CD4-positive, alpha-beta T cell treated with Interleukin-15 for 4 hours (primary cell): ENCODE measurements at places on chromosomes 13 and 19.

DNA sequence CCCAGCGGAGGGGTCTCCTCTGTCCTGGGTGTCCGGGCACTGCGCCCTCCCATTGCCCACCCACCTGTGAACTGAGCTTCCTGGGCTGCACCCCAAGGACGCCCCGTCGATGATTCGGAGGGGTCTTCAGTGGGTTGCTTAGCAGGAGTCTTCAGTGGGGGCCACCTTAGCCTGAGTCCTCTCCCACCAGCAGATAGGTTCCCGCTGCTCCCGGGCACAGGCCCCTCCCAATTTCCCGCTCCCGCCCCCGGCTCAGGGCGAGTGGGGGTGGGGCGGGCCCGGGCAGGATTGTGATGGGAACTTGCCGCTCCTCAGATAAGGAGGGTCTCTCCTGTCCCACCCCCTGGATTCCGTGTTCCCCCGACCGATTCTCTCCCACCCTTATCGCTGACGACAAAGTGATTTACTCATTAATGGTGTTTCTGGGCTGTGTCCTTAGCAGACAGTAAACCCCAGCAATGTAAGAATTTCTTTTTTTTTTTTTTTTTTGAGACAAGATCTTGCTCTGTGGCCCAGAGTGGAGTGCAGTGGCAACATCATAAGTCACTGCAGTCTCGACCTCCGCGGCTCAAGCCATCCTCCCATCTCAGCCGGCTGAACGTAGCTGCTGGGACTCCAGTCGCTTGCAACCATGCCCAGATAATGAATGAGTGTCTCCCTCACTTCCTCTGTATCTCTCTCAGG is 655 bp upstream of the S1PR5 start:
- DNase-seq = no peak

- no peak for DNase-seq
Observed at GRCh38 chr13:80134346-80134745, 206.6 kb downstream of the SPRY2 start.

GRCh38 chr19:10228920-10229319 is 2.2 kb downstream of the S1PR2 start:
- DNase-seq = peak; percentile 53

DNA sequence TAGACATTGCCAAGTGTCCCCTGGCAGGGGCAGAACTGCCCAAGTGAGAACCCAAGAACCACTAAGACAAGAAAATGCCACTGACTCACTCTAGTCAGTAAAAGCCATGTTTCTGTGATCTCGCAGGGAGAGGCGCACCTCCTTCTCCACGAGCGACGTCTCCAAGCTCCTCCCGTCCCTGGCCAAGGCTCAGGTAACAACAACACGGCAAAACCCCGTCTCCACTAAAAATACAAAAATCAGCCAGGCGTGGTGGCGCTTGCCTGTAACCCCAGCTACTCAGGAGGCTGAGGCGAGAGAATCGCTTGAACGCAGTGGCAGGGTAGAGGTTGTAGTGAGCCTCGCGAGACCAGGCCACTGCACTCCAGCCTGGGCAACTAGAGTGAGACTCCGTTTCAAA is 17.5 kb upstream of the USE1 start:
- no peak for DNase-seq

GRCh38 chr19:11581740-11582139 is 4.3 kb upstream of the ACP5 start:
- DNase-seq = peak; percentile 46

DNA sequence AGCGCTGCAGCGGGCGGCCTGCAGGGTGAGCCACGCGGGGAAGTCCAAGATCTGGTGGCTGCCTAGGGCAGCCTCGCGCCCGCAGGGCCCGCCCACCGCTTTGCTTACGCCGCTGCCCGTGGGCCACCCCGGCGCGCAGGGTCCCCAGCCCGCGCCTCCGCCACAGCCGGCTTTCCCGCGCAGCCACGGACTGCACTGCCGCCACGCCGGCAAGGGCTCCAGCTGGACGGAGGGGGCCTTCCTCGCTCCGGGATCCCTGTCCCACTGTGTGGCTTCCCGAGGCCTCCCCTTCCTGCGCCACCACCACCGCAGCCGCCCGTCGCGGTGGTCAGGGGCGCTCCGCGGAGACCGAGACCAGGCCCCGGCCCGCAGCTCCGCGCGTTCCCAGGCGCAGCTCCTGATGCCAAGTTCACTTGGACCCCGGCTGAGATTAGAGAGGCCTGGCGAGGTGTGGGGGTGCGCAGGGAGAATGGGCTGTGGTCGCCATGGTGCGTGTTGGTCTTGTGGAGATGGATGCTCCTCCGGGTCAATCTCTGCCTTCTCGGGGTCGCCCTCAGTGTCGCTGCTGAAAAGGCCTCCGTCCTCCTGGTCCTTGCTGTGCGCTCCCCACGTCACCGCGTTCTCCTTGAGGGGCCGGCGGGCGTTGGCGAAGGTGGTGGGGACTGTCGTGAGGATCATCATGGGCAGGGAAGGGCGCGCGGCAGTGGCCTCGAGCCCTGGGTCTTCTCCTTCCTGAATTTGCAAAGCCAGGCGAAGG is 17.9 kb upstream of the RNF17 start:
- DNase-seq = no peak

DNA sequence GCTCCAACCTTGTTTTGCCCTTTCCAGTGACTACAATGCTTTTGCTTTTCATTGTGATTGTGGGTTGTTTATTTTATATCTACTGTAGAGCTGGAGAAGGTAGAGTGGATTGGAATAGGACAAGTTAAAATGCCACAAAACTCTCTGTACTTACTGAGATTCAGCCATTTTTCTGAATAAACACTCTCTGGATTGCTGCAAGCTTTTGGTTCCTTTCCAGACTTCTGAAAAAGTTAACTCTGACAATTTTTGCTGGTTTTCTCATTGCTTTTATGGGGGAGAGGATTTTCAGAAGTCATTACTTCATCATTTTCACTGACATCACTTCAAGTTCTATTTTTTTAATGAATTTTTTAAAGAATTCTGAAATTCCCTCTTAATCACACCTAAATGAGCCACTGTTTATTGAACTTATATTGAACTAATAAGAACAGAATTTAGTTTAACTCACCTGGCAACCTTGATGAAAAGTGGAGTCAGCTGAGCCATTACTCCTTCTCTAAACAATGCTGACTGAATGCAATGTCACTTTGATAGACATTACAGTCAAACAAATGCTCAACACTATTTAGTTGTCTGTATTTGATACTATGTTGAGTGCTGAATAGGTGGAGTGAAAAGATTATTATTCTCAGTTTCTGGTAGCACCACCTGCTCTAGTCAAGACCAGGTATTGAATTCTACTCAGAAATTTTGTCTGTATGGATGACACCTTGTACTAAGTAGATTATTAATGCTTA is 303.5 kb downstream of the DLEU7 start:
- no peak for DNase-seq

- DNase-seq = no peak
Observed at GRCh38 chr13:105452895-105453294, 1082.6 kb downstream of the EFNB2 start.

- DNase-seq = no peak
Observed at GRCh38 chr13:75224053-75224742, 257.8 kb downstream of the TBC1D4 start.

DNA sequence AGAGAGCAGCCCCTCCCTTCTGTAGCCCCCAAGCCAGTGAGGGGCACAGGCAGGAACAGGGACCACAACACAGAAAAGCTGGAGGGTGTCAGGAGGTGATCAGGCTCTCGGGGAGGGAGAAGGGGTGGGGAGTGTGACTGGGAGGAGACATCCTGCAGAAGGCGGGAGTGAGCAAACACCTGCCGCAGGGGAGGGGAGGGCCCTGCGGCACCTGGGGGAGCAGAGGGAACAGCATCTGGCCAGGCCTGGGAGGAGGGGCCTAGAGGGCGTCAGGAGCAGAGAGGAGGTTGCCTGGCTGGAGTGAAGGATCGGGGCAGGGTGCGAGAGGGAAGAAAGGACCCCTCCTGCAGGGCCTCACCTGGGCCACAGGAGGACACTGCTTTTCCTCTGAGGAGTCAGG is 4.2 kb downstream of the KLK3 start:
- no peak for DNase-seq

DNA sequence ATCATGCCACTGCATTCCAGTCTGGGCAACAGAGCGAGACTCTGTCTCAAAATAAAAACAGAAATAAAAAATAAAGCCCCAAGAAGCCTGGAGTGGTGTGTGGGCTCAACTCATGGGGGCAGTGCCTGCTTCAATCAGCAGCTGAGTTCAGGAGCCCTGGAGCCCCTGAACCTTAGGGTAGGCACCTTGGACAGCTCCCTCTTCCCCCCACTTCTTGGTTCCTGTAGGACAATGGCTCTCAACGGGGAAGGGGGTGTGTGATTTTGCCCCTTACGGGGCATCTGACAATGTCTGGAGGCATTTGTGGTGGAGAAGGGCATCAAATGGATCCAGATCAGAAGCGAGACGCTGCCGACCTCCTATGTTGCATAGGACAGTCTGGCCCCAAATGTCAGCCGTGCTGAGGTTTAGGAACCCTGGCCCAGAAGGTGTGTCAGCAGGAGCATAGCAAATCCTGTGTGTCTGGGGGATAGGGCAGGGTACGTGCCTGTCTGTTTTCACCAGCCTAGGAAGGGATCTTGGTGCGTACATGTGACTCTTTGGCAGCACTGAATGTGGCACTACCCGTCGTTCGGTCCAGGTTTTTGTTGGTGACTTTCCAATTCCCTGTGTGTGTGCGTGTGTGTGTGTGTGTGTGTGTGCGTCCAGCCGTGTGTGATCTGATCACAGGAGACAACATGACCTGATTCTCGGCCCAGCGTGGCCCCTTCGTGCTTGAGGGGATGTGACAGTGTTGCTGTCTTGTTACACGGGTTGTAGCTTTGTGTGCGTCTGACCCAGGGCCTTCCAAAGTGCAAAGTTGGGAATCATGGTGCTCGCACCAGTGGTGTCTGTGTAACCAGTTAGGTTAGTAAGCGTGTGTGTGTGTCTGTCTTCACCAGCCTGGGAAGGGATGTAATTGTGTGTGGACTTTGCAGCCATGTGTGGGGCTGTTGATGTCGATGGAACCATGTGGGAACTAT is 7.5 kb downstream of the IGLON5 start:
- DNase-seq = no peak

GRCh38 chr19:46834984-46835383 is 15.7 kb downstream of the AP2S1 start:
- DNase-seq = no peak

DNA sequence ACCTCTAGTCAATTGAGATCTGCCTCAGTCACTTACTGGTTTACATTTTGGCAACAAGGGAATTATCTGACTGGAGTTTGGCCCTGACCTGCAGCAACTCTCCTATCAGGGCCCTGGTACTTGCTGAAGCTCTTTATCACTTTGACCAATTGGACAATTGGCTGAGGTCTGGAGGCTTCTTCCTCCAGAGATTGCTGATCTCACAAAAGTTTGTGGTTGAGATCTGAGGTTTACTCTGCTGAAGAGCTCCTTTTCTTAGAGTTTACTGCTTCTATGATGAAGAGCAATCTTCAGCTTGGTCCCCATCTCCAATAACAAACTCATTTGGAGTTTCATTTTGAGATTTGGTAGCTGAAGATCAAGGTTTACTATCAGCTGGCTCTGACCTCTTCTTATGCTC is 276.9 kb upstream of the SGCG start:
- DNase-seq = no peak

- no peak for DNase-seq
Observed at GRCh38 chr19:44050740-44051649, 841 bp upstream of the ZNF223 start.

GRCh38 chr13:90824032-90824431 is 523.5 kb upstream of the MIR17HG start:
- no peak for DNase-seq

- DNase-seq = no peak
Observed at GRCh38 chr13:47298506-47298905, 401.7 kb upstream of the HTR2A start.

DNA sequence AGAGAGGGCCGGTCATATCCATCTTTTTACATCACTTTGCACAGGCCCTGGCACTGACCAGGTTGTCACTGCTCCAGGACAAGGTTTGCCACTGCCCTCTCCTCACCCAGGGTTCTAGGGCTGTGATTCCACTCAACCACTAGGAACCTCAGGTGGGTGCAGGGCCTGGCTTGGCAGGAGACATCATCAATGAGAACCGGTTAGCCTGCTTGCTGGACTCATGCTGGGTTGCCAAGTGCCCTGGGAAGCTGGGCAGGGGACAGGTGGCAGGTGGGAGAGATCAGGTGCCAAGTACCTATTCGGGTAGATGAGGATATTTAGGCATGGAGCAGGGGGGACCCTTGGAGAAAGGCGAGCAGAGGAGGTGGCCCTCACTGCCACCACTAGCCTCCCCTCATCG is 4.2 kb upstream of the CERS4 start:
- DNase-seq = no peak

DNA sequence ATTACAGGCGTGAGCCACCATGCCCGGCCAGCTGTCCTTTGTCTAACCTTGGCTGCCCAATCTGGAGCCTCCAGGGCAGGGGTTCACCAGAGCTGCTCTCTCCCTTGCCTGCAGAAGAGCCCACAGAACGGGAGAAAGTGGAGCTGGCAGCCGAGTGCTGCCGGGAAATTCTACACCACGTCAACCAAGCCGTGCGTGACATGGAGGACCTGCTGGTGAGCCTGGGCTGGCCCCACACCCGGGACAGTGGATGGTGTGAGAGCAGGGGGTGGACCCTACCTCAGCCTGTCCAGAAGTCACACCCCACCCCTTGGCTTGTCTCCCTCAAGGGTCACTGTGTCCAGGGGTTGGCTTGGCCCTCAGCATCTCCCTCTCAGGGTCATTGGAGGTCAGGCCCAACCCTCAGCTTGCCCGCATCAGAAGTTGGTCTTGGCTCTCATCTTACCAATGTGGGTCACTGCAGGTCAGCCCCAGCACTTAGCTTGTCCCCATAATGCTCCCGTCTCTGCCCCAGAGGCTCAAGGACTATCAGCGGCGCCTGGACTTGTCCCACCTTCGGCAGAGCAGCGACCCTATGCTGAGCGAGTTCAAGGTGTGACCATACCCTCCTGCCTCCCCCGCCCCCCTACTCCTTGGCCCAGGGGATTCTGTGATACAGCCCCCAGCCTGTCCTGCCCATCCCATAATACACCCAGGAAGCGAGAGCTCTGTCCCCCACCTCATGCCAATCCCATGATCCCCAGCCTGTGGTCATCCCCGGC is 20.4 kb downstream of the ARHGEF1 start:
- no peak for DNase-seq

GRCh38 chr13:70585109-70585508 is 476.9 kb upstream of the KLHL1 start:
- no peak for DNase-seq

- DNase-seq = peak; percentile 72
Observed at GRCh38 chr19:49553451-49554271, 25.9 kb downstream of the RCN3 start.

DNA sequence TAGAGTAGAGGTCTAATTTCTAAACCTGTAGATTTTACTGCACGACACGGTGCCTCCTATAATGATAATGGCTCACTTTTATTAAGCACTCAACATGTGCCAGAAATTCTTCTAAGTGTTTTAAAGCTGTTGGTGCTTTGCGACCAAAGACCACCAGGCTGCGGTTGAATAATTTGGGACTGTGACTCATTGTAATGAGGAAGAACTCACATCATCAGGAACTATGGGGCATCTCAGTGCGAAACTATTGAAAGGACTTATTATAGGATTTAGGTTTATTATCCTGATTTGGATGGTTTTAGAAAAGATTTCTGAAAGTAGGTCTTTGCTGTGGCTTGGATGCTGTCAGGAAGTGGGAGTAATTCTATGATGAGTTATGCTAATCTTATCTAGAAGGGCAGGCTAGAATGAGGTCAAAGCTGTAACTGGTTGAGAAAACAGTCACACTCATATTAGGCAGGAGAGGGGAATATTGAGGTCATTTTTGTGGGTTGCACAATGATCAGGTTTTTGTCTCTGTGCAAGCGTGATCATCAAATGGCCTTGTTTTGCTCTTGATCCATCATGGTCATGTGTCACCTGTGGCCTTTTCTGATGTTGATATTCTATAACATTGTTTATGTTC is 266.8 kb downstream of the PCDH20 start:
- no peak for DNase-seq
